Calu3 (cell line): ENCODE measurements at places on chromosomes 7 and 10.

- H3K4me3 ChIP-seq = no peak overlapping the region
- no peak for DNase-seq
- no peak overlapping the region for H3K27ac ChIP-seq
- peaks cover 7% of the 10 kb centered on the region for H3K36me3 ChIP-seq
- peaks cover 9% of the 10 kb centered on the region for H3K4me1 ChIP-seq
These were observed 41.7 kb downstream of the RASGEF1A start for GRCh38 chr10:43225004-43225786.

- peaks cover 15% of the 10 kb centered on the region for H3K27me3 ChIP-seq
- H3K27ac ChIP-seq = no peak overlapping the region
- H3K4me3 ChIP-seq = no peak overlapping the region
- peaks cover 9% of the 10 kb centered on the region for H3K4me1 ChIP-seq
- H3K36me3 ChIP-seq = no peaks in the 10 kb centered on the region
These were observed 135.6 kb downstream of the LHPP start for GRCh38 chr10:124596962-124597845.

DNA sequence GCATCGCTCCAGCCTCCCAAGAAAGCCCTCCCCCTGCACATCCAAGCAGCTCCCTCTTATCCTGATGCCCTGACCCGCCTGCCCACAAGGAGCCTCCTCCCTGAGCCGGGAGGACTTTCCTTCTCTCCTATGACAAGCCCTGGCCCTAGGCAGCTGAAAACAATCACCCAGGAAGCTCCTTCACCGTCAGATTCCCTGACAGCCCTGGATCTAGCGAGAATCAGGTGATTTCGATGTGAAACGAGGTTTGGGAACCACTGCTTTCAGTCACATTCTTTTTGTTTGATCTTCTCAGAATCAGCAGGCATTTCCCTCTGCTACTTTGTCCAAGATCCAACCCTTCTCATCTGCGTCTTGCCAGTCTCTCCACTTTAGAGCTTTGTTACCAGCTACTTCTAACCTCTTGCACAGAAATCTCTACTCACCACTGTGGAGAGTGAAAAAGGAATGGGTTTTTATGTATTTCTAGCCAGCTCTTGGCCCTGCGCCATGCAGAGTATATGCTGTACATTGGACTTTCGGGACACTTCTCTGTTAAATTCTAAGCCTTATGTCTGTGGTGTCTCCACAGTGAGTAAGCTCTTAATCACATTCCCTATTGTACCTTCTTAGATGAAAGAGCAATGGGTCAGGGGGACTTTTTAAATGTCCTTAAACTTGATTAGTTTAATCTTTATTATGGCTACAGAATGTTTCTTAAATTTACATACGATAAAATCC is 253.2 kb upstream of the C7orf33 start:
- peaks cover 6% of the 10 kb centered on the region for H3K36me3 ChIP-seq
- no peak overlapping the region for H3K4me3 ChIP-seq
- H3K27ac ChIP-seq = no peak overlapping the region
- DNase-seq = no peak
- H3K4me1 ChIP-seq = peaks cover 13% of the 10 kb centered on the region
- H3K27me3 ChIP-seq = peaks cover 73% of the 10 kb centered on the region

DNA sequence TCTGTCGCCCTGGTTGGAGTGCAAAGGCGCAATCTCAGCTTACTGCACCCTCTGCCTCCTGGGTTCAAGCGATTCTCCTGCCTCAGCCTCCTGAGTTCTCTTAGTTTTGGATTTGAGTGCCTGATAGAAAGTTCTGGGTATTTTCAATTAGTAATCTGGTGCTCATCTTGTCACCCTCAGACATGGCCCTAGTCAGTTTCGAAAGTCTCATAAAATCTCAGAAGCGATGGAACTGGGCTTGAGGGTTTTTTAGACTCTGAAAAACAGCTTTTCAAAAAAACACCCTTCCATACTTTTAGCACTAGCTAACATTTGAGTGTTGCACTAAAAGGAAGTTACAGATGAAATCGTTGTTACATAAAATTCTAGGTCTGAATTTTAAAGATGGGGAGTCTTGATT is 9.4 kb upstream of the PIP4K2A start:
- H3K27ac ChIP-seq = no peak overlapping the region
- no peaks in the 10 kb centered on the region for H3K27me3 ChIP-seq
- peaks cover 3% of the 10 kb centered on the region for H3K4me1 ChIP-seq
- H3K4me3 ChIP-seq = no peak overlapping the region
- H3K36me3 ChIP-seq = no peaks in the 10 kb centered on the region

DNA sequence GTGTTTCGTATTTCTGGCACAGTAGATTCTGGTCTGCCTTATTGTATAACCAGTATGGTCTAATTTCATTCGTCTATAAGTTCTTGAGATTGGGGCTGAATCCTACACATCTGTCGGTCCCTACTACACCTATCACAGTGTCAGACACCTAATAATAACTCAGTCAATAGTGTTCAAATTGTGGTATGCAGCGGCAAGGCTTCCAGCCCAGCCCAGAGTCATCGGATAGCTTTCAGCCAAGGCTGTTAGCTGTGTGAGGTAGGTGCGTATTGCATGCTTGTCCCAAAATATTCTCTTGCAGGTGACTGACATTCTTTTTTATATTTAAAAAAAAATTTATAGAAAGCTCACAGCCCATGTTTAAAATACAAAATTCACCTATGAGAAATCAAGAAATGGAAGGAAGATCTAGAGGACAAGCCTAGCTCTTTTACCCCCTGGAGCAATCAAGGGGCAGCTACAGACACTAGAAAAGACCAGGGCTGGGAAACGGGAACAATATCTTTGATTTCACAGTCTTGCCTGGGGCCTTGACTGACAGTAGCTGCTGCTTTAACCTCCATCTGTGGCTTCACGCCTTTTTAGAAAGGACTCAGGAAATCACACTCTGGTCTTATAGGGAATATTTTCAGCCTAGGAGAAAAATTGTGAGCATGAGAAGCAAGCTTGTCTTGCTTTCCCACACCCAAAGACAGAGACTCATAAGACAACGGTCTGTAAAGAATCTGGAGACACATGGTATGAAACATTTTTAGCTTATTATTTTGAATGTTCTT is 9.5 kb upstream of the ASB4 start:
- H3K4me1 ChIP-seq = no peaks in the 10 kb centered on the region
- no peak for DNase-seq
- H3K27me3 ChIP-seq = no peaks in the 10 kb centered on the region
- no peak overlapping the region for H3K4me3 ChIP-seq
- no peaks in the 10 kb centered on the region for H3K36me3 ChIP-seq

- peaks cover 29% of the 10 kb centered on the region for H3K4me1 ChIP-seq
- peak overlapping the region; percentile 89 for H3K4me3 ChIP-seq
- peak overlapping the region; percentile 90 for H3K27ac ChIP-seq
These were observed 1.6 kb upstream of the ARHGAP12 start for GRCh38 chr10:31930023-31930751.

GRCh38 chr10:52256832-52257691 is 57.0 kb upstream of the DKK1 start:
- DNase-seq = no peak
- no peaks in the 10 kb centered on the region for H3K36me3 ChIP-seq

DNA sequence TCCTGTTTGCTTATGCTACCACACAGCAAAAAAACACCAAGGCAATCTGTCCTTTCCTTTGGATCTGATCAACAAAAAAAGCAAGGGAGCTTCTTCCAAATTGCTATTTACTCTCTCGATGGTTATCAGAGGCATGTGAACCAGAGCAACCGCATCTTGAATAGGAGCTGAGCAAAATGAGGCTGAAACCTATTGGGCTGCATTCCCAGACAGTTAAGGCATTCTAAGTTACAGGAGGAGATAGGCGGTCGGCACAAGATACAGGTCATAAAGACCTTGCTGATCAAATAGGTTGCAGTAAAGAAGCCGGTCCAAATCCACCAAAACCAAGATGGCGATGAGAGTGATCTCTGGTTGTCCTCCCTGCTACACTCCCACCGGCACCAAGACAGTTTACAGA is 76.8 kb upstream of the FRMD4A start:
- no peak for DNase-seq
- H3K4me1 ChIP-seq = no peaks in the 10 kb centered on the region
- no peak overlapping the region for H3K4me3 ChIP-seq
- H3K27me3 ChIP-seq = peaks cover 46% of the 10 kb centered on the region
